KG1 (cell line): ENCODE measurements at places on chromosomes 16 and 17.

DNA sequence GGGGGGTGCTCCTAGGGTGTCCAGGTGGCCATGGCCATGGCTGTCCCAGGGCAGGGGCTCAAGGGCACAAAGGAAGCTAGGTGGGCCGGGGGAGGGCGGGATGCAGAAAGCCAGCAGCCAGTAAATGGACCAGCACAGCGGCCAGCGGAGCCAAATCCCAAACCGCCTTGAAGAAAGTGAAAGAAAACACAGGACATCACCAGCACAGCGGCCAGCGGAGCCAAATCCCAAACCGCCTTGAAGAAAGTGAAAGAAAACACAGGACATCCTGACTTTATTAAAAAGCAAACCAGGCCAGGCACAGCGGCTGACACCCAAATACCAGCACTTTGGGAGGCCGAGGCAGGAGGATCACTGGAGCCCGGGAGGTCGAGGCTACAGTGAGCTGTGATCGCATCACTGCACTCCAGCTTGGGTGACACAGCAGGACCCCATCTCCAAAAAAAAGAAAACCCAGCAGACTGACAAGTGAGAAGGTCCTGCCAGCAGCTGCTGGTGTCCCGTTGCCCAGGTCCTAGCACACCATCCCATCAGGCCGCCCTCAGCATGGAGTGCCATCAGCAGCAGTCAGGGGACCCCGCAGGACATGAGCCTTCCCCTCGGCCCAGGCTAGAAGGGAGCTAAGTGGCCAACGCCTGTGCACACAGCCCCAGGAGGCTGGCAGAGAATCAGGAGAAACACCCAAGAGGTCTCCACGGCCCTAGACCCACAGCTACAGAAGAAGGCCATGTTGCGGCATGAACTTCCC is 17.0 kb downstream of the SLC38A10 start:
- no peak for DNase-seq

DNA sequence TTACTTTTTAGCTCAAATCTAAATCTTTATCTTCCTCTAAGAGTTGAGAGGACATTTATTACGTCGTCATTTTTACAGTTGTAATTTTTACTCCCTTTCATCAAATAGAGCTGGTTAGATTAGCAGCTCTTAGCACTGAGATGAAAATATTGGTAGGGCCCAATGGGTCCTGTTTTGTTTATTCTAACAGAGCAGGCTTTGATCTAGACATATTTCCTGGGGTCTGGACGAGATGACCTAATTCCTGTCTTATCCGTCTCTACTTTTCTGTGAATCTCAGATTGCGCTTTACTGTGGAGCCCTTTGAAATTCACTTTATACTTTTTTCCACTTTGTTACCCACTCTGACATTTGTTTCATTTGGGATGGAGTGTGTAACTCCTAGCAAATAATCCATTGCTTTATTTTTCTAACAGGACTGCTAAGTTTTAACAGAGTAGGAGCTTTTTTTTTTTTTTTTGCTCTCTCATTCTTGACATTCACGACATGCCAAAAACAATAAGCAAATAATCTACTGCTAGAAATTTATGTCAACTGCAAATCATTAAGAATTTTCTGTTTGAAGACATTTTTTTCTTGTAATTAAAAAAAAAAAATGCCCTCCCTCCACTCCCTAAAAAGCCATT is 18.5 kb downstream of the SALL1 start:
- DNase-seq = no peak

- DNase-seq = no peak
Measured at GRCh38 chr16:68250951-68251350, 5.8 kb downstream of the PLA2G15 start.

DNA sequence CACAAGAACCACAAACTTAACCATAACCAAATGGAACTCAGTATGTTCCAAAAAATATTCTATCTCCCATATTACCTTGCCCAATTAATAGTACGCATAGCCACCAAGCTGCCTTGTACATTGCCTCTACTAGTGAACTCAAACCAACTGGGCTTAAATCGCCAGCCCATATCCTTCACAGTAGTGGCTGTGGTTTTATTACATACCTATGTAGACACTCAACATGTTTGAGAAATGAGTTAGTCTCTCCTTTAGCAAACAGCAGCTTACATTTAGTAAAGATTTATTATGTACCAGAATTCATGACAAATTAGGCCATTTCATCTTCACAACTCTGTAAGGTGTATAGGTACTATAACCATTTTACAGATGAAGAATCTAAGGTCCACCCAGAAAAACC is 41.4 kb downstream of the GRB2 start:
- DNase-seq = no peak

DNA sequence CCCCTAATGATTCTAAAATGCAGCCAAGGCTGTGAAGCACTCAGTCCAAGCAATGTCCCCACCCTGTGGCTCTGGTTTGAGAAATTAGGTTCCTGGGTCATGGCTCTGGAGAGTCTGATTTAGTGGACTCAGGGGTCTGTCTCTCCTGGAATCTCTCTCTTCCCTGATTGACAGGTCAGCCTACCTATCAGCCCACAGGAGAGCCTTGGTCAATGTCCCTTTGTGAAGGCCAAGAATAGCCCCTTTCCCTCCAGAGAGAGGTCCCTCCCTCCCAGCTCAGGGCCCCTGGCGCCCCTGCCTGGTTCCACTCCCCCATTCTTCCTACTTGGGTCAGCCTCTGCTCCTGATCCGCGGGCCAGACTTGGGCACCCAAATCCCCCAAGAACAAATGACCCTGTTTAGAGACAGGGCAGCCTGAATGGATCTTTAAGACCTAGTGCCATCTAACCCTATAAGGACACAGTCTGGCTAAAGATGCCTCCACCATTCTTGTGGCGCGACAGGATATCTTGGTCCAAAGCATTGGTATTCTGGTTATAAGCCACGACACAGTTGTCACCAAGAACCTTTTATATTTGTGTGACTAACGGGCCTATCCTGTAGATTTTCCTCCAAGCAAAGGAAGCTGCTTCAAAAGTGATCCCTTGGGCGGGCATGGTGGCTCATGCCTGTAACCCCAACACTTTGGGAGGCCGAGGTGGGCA is 38.3 kb upstream of the PRSS54 start:
- DNase-seq = no peak
